COLO829 (cell line): ENCODE measurements at places on chromosomes 2 and 18.
A peak's percentile ranks its signal among the peaks of the same experiment; 100 is the strongest.

DNA sequence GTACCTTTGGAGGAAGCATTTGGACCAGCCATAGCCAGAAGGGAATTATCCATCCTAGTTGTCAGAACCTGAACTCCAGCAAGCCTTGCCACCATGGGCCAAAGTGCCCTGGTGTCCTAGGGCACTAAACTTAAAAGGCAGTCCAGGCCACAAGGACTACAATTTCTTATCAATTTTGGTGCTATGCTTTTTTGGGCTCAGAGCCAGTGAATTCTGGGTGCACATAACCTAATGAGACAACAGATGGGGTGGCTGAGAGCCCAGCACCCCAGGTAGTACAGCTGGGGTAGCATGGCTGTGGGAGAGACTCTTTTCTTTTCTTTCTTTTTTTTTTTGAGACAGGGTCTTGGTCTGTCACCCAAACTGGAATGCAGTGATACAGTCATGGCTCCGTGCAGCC lies 14.4 kb upstream of the RANBP2 start:
- no peak for DNase-seq

DNA sequence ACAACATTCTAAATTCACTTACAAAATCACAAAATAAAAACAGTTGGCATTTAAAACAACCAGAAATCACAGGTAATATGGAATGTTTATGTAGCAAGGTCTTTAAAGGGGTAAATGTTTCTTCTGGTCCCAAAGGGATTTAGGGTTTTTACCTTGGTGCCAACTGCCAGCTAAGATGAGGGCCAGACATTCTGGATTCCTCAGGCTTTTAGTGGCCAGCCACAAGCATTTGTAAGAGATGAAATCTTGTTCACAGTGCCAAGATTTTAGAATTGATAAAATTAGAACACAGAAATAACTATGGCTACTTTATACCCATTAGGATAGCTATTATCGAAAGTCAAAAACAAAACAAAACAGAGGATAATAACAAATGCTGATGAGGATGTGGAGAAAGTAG lies 60.4 kb upstream of the CDKL4 start:
- no peak for DNase-seq

DNA sequence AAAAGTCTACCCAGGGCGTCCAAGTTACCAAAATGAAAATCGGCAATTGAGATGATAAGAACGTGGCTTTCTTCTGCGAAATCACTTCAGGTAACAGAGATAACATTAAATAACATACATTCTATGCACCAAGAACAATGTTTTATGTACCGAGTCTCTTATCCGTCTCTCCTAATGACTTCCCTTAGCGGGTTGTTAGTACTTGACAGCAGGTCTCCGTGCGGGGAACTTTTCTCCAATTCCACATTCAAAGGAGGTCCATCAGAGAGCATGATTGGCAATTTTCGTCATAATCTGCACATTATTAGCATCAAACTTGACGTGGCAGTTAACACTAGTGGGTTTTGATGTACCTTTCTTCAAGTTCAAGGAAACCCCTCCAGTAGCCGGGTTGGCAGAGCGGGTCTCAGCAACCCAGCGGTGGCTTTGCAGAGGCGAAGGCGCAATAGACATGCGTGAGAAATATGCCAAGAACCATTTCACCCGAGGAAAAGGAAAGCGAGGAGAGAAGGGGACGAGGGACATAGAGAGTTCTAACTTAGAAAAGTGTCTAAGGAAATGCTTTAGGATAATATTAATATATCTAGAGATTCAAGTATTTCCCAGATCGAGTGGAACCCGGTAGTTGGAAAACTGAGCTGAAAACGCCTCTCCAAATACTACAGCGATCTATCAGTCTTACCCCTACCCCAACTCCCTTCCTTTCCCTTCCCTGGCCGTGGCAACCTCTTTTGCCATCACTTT lies 5.0 kb downstream of the EVX2 start:
- DNase-seq: no peak

DNA sequence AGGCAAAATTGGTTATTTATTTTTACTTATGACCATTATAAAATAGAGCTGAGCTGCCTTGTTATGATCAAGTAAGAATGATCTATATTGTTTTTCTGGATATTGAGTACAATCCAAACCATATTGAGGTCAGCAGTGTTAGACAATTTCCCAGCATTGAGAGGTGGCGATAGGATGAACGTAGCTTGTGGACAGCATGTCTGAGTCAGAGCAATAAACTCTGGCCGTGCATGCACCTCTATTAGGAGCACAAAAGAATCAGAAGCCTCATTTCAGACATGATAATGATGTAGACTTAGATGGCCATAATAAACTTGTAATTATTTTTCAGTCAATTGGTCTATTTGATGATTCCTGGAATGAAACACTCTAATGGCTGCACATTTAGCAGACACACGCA lies 491.6 kb downstream of the RIT2 start:
- no peak for DNase-seq

GRCh38 chr2:19614066-19614465 lies 255.6 kb upstream of the OSR1 start:
- no peak for DNase-seq

DNA sequence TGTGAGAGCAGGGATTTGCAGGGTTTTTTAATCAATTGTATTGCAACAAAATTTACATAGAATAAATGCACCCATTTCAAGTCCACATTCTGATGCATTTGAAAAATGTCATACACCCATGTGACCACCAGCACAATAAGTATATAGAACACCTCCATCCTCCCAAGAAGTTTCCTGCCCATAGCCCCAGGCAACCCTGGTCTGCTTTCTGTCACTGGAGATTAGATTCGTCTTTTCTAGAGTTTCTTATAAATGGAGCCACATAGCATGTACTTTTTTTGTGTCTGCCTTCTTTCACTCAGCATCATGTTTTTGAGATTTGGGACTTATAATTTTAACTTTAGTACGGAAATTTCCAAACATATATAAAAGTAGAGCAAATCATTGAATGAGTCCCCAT lies 127.2 kb upstream of the EPAS1 start:
- no peak for DNase-seq

GRCh38 chr2:7886666-7887065 lies 795.2 kb upstream of the ID2 start:
- no peak for DNase-seq

- DNase-seq: no peak
Observed at GRCh38 chr2:227414846-227415245, 27.1 kb upstream of the SCYGR1 start.

- DNase-seq: no peak
Observed at GRCh38 chr2:72846171-72847095, 20.6 kb upstream of the EXOC6B start.

DNA sequence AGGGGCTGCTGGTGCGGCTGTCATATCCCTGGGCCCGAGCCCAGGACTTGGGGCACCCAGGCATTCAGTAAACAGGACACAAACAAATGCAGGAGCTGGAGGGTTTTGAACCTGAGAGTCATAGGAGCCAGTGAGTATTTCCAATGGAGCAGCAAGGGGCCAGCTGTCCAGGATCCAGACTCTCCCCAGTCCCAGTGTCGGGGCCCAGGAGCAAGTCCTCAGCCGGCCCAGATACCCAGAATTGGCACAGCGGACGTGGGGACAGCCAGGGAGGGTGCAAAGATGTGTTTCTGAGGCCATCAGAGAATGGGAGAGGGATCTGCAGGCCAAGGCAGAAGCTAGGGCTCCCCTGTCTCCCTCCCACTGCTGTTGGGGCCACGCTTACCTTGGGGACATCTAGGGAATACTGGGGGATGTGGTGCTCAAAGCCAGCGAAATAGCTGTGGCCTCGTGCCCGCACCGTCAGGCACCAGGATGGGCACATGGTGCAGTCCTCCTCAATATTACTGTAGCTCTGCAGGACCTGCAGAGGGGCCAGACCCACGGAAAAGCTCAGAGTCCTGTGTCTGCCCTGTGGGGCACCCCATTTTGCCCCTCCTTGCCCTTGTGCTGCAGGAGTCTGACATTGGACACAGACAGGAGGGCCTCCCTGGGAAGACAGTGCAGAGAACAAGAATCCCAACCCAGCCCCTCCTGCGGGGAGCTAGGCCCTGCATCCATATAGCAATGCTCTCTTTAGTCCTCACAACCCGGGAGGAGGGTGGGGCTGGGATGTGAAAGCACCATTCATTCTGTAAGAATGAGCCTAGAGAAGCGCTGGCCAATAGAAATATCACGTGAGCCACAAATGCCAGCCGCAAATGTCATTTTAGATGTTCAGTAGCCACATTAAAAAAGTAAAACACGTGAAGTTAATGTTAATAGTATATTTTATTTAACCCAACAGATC lies 15.4 kb downstream of the CFAP65 start:
- DNase-seq: peak; percentile 69

DNA sequence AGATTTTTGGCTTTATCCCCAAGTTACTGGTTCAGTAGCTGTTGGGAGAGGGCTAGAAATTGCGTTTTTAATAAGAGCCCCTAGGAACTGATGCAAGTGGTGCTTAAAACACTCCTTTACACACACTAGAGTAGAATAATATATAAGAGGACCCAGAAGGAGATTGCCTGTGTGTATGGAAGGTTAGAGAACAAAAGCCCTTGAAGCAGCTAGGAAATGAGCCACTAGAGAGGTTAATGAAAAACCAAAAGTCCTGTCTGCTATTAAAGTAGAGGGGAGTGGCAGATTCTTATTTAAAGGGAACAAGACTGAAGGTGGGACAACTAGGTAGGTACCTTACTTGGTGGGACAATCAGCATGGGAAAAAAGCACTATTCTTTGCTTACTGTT lies 14.4 kb upstream of the SLC39A10 start:
- no peak for DNase-seq

GRCh38 chr18:56003009-56003719 lies 415.2 kb upstream of the TCF4 start:
- DNase-seq: no peak

DNA sequence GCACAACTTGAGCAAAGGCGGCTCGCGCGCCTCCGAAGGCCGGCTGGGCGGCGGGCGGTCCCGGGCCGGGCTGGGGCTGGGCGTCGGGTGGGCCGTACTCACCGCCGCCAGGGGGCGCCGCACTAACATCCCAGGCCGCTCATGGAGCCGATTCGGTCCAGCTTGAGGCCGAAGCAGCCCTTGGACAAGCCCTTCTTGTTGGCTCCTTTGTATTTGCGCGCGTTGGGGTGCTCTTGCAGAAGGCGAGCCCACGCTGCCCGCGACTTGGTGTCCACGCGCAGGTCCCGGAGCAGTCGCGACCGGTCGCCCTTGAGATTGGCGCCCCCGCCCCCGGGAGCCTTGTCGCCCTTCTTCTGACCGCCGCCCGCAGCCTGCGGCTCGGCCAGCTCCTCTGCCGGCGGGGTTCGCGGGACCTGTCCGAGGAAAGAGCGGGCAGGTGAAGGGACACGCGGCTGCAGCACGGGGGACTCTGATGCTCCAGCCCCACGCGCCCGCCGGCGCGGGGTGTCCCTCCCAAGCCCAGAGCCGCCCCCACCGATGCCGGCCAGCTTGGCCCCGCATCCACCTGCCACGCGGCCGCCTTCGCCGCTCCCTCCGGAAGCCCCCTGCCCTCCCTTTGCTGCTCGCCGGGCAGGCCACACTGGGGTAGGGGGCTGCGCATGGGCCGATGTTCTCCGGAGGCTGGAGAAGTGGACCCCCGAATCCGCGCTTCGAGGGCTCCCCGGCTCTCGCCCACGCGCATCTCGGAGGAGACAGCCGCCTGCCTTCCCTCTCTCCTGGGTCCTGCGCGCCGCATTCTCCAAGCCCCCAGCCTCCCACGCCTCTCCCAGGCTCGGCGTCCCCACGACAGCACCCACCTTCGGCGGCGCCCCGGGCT lies 655 bp downstream of the NPPC start:
- DNase-seq: peak; percentile 83

DNA sequence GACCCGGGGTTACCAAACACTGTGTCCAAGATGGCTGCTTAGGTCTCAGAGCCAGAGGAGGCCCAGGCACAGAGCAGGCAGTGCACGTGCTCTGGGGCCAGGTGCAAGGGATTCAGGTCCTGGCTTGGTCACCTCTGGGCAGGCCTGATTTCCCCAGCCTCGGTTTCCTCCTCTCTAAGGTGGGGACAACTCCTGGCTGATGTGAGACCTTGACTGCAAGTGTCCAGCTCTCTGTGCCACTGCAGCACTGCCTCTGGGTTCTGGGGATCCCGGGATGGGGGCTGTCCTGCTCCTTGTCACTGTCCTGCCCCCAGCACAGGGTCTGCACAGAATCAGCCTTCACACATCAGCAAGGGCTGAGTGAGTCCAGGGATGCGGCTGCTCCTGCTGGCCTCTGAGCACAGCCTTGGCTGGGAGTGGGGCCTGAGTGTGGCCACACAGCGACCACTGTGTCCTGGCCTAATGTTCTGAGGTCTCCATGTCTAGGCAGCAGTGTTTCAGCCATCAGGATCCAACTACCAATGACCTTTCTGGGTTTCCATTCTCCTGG lies 170.2 kb upstream of the HDAC4 start:
- no peak for DNase-seq

- DNase-seq: no peak
Observed at GRCh38 chr2:203880557-203881125, 13.1 kb downstream of the CTLA4 start.

- DNase-seq: no peak
Observed at GRCh38 chr18:58013241-58014211, 30.5 kb upstream of the NEDD4L start.

DNA sequence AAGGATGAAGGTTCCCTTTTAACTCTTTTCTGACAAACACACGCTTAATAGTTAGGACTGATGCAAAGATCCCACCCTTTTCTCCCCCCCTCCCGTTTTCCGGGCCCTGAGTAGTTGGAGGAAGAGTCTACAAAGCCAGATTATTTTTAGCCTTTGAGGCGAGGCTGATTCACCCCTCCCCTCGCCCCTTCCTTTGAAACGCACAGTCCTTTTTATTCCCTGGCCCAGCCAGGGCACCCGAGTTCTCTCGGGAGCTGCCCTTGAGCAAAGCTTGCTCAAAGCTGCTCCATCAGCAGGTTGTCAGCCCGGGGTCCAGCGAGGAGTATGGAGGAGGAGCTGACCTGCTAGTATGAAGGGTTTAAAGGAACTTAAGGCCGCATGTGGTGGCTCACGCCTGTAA lies 47.1 kb upstream of the SPRED2 start:
- DNase-seq: no peak

GRCh38 chr2:179443180-179443579 lies 178.5 kb upstream of the SESTD1 start:
- no peak for DNase-seq

DNA sequence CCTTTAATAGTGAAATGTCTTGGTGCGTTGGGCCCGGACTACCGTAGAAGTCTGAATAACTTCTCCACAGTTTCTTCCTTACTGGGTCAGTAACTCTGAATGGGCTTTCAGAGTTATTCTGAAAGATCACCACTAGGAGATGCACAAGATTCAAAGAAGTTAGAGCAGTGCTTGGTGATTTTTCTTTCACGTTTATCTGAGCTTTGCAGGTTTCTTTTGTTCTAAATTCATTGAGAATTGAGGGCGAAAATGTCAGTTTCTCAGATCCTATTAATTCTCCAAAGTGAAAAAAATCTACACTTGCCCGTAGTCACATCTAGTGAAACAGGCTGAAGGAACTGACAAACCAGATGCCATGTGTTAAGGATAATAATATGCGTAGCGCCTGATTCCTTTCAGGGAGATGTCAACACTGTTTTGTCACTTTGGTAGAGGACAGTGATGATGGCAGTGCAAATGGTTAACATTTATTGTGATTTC lies 70.1 kb downstream of the QPCT start:
- DNase-seq: peak; percentile 78

- no peak for DNase-seq
Observed at GRCh38 chr18:62846313-62846712, 131.0 kb downstream of the PHLPP1 start.

- DNase-seq: no peak
Observed at GRCh38 chr2:16386431-16386830, 279.2 kb downstream of the CYRIA start.

GRCh38 chr2:173999272-173999671 lies 34.1 kb upstream of the SP3 start:
- DNase-seq: no peak
